ENCODE measurements at places on chromosomes 12 and 14.

- no peak for DNase-seq
Measured at GRCh38 chr12:99093166-99093565, 448.1 kb downstream of the APAF1 start.

GRCh38 chr12:108838194-108839017 is 19.0 kb downstream of the SSH1 start:
- no peak for DNase-seq

DNA sequence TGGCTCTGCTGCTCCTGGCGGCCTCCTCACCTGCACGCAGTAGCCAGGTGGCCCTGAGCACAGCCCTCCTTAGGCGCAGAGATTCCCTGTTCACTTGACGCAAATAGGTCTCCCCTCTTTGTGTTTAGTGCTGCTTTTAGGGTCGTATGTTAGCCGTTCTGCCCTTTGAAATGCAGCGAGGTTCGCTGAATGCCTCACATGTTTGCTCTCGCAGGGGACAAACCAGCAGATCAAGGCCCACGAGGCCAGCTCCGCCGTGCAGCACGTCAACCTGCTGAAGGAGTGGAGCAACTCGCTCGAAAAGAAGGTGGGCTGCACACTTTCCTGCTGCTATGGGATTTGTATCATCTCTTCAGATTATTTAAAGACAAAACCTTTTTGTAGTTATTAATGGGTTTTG is 31.4 kb upstream of the AMN start:
- no peak for DNase-seq

GRCh38 chr12:38886064-38886463 is 19.3 kb downstream of the CPNE8 start:
- DNase-seq = no peak

- no peak for DNase-seq
Measured at GRCh38 chr12:114783089-114783618, 99.2 kb upstream of the TBX3 start.

All from effector CD8-positive, alpha-beta T cell (primary cell).